Stimulated activated CD8-positive, alpha-beta memory T cell treated with anti-CD3 and anti-CD28 coated beads, Interleukin-7, amount 100 ng/mL, for 4 hours (primary cell): ENCODE measurements at places on chromosomes 7 and 10.
A peak's percentile ranks its signal among the peaks of the same experiment; 100 is the strongest.

- no peak for DNase-seq
Observed at GRCh38 chr10:18615618-18616017, 35.8 kb downstream of the NSUN6 start.

DNA sequence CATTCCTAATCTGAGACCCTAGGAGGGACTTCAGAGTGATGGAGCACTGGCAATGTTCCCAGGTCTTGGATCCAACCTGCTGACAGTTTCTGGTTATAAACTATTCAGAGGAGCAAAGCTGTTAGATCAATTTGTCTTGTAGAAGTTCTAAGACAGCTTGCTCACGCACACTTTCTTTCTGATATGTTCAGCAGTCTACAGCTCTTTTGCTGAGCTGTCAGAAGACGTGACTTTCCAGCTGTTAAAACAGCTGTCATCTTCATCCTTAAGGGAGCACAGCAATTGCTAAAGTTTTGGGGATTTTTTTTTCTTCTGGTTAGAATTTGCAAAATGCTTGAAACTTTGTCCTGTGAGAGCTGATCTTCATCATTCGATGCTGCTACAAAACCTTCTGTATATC, 823.1 kb downstream of the SORCS1 start:
- DNase-seq: no peak

DNA sequence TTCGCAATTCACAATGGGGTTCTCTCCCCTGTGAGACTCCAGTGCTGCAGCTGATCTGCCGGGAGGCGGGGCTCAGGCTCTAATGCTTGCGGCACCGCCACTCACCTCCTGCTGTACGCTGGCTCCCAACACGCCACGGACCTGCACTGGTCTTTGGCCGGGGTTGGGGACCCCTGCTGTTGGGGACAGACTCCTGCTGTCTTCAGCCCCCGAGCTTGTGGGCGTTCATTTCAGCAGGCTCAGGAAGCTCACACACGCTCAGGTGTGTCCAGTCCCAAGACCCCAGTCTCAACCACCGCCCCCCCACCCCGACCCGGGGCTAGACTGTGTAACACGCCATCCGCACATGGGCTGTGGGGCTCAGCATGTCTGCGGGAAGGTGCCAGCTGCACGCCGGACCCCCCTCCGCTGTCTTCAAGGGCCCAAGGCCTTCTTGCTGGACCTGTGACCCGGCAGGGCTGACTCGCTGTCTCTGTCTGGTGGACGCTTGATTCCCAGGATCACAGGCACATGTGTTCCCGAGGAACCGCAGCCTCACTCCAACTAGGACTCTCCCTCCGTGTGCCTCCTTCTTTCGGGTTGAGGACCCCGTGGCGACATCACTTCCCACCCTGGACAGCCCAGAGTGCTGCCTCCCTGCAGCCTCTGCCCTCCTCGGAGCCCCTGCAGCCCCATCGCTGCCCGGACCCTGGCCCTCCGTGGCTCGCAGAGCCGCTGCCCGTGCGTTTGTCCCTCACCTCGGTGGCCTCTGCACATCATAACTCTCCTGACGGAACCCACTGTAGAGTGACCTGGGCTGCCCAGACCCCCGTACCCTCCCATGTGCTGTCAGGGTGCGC, 106.4 kb downstream of the DNAJB6 start:
- no peak for DNase-seq

DNA sequence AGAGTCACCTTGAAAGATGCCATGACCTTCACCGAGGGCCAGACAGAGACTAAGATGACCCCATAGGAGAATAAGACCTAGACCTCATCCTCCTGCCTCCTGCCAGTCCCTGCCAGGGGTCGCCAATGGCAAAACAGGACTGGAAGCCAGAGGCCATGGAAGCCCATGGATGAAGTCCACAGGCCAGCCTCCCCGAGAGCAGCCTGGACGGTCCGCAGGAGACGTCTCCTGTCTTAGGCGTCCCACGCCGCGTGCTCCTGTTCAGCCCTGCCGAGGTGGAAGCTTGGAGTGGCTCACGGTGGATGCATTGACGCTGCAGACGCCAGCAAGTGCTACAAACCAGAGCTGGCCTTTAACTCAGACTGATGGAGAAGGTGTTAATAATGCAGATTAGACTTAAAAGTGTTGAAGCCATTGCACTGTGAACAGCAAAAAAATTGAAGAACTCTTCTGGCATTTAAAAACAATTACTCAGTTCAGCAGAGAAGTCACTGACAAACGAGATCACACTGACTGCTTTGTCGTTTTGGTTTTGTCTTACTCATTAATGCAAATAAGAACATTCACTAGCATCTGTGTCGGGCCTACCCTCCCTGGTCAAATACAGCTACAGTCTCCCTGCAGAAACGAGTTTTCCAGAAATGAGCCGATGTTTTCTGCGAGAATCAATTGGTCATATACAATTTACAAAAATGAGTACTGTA, 38.1 kb upstream of the FAM20C start:
- DNase-seq: no peak

DNA sequence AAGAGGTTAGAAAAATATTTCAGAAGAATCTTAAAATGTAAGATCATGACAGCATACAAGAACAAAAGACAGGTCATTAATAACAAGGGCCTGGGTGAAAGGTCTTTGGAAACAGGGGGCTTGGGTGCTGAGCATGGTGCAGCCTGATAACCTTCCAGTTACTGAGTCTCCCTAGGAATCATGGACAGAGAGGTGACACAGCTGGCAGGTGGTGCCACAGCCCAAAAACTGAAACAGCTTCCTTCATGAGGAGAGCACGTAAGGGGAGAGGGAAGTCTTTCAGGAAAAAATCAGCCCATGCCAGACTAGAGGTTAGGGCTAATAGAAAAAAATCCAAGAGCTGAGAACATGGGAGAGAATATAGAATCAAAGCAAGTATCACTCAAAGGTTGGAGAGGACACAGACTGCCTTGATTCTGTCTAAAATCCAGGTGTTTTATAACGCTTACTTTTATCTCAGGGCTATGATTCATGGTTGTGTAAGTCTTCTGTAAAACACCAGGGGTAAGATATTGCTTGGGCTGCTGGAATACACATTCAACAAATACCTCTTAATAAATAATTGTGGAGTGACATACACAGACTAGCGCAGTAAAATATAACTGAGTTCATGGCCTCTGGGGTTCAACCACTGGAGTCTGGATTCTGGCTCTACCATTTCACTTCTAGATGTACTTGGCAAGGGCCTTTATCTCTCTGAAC, 88.1 kb downstream of the SEMA3C start:
- DNase-seq: no peak

GRCh38 chr7:147308539-147308938, 1191.9 kb downstream of the CNTNAP2 start:
- no peak for DNase-seq

DNA sequence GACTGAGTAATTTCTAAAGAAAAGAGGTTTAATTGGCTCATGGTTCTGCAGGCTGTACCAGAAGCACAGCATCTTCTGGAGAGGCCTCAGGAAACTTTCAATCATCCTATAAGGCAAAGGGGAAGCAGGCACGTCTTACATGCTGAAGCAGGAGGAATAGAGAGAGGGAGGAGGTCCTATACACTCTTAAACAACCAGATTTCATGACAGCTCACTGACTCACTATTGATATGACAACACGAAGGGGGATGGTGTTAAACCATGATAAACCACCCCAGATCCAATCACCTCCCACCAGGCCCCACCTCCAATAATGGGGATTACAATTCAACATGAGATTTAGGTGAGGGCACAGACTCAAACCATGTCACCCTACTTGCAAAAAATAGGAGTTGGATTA, 201.5 kb downstream of the CDK14 start:
- no peak for DNase-seq

DNA sequence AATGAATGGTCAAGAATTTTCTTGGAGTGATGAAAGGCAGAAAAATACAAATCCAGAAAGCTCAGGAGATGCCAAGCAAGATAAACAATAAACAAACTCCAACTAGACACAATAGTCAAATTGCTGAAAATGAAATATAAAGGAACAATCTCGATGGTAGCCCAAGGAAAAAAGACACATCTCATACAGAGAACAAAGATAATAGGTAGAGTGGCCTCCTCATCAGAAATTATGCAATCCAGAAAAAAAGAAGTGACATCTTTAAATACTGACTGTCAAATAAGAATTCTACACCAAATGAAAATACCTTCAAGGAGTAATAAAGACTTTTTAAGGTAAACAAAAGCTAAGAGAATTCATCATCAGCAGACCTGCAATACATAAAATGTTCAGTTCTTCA, 150.4 kb downstream of the ANK3 start:
- no peak for DNase-seq

DNA sequence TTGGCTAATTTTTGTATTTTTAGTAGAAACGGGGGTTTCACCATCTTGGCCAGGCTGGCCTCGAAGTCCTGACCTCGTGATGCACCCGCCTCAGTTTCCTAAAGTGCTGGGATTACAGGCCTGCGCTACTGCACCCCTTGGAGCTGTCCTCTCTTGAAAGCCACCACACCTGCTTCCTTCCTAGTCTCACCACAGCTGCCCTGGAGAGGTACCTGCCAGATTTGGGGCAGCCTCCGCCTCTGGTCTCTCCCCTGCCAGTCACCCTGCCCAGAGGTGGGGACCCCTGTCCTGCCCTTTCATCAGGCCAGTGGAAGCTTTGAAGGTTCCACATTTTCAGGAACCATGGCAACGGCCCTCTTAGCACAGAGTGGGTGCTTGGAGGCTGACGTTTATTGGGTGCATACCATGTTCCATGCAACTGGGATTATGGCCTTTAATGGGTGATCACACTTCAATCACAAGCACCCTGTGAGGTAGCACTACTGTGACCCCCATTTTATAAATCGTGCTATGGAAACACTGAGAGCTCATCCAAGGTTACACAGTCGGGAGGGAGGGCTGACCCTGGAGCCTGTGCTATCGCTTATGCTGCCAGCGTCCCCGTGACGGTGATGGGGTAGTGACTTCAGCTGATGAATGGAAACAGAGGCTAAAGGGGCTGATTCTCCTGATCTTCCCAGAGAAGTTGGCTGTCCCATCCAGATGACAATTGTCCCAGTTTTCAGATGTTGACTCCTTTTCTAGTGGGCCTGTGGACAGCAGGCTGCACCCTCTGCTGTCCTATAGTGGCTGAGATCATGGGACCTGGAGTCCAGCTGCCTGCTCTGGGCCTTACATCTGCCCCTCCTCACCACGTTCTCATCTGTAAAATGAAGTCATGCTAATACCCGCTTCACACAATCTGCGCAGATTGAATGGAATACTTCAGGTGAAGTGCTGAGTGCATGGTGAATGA, 11.5 kb upstream of the FGFR2 start:
- DNase-seq: no peak

DNA sequence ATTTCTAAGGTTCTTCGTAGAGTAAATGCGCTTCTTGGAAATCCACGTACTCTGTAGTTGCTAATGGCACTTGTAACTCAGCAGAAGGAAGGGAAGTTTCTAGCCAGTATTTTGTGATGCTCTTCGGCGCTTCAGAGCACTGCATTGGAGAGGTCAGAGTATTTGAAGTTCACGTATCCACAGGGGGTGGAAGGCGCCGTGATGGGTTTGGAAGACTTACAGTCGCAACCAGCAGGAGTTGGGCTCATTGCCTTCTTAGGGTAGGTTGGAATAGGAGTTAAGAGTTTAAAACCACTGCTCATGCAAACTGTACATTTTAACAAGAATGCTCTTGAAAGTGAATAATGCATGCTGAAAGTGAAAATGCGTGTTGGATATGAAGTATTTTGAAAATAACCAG, 49.1 kb downstream of the SHH start:
- DNase-seq: no peak

DNA sequence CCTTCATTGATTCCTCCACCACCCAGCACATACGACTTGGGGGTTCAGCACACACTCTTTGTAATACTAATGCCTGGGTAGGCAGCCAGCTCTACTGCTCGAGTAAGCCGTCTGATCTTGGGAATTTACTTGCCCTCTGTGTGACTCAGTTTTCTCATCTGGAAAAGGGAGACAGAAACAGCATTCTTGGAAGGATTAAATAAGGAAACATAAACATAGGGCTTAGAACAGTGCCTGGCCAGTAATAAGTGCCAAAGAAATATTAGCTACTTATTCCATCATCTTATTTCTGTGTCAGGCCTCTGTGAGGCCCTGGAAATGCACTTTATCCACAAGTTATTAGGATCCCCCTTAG, 130.1 kb downstream of the TNS3 start:
- DNase-seq: no peak

DNA sequence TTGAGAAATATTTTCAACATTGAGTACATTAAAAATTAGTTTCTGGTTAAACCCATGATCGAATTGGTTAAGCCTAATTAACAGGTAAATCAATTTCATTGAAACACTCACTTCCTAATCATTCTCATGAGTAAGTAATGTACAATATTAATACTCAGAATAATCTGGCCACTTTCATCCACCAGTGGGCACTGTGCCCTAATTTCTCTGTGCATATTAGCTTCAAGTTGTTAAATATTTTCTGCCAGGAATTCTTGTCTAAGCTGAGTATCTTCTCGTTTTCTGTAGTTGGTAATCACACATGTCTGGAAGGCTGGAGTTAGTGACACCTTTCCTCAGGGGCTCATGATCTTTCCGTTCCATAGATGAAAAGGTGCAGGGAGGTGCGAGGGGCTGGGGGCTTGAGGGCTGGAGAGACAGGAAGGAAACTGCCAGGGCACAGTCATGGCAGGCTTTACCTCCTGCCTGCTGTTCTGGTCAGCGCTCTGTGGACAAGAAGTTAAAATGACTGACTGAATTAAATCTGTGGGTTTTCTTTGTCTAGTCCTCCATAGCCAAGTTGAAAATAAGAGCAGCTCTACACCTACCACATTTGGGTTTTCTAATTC, 71.9 kb downstream of the WIPF3 start:
- DNase-seq: peak; percentile 31

- no peak for DNase-seq
Observed at GRCh38 chr10:106278383-106278782, 886.1 kb downstream of the SORCS1 start.

GRCh38 chr10:54666192-54666591, 134.8 kb downstream of the PCDH15 start:
- DNase-seq: no peak

- DNase-seq: no peak
Observed at GRCh38 chr7:111266613-111267012, 175.7 kb downstream of the LRRN3 start.

DNA sequence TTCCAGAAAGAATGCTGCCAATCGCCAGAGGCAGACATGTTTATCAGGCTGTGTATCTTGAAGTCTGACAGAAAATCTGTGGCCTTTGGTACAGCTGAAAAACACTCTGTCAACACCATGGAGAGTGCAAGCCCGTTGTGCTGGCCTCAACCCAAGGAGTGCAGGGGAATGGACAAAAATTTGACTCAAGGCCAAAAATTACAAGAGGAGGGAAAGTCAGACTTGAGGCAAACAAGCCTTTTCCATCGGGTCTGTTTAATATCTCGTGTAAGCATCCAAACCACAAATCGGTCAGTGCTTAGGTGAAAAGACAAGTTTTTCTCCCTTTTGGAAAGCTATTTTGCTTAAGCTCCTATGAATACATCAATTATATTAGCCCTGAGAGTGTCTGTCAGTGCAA, 305.3 kb upstream of the NFE2L3 start:
- no peak for DNase-seq
